Inflammatory macrophage treated with lipopolysaccharide for 4 hours (primary cell): ENCODE measurements at places on chromosomes 3 and 15.

GRCh38 chr15:39228889-39229288, 352.0 kb upstream of the THBS1 start:
- DNase-seq = no peak

DNA sequence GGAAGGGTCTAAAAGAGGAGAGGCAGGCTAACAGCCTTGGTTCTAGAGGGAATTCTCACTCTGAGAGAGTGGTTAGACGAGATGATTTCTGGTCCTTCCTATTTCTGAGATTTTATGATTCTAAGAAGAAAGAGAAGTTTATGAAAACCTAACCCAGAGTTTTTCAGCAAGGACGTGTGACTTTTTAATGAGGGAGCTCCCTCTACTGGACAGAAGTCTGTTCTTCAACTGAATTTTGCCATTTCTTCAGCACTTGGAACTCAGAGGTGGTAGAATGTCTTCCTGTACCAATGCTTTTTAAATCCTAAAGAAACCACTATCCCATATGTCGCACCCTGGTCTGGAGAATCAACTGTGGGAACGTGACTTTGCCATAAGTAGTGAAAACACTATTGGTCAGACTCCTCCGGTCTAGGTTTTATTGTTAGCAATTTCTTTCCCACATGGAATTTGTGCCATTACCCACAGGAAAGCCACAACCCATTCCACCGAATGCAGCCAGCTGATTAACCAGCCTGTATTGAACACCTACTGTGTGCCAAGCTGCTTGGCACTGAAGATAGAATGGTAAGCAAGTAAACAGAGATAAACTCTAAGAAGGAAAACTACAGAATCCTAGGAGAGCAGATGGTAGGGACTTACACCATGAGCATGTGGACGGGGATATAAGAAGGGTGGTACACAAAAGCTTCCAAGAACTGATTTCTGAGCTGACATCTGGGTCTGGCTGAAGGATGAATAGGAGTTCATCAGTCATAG, 199.5 kb upstream of the LMCD1 start:
- DNase-seq = peak; percentile 35

DNA sequence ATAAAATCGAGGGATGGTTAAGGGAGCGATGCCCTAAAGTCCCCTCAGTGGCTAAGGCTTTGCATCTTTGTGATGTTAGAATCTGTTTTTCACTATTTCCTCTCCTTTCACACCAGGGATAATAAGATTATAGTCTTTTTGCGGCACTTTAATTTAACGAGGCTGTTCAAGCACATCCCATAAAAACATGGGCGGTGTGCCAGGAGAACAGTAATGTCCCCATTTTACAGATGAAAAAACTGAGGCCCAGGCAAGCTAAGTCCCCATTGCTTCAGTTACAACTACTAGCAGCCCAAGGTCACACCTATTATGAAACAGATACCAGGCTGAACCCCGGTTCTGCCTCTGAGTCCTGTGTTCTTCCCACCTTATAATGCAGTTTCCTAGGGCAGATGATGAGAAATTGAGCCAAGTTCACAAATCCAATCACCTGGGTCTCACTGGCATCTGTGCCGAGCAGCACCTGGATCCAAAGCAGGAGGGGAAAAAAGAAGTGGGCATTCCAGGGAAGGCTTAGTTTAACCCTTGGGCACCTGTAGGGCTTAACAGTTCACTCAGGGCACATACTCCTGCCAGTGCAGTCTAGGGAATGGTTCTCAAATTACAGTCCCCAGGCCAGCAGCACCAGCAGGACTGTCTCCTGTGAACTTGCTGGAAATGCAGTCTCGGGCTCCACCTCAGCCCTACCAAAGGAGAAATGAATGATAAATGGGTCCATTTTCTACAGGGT, 169.3 kb downstream of the RAB11A start:
- DNase-seq = no peak

- DNase-seq = no peak
These were observed 59.8 kb upstream of the PRTG start for GRCh38 chr15:55802600-55803376.

GRCh38 chr15:45995800-45996199, 361.0 kb downstream of the SQOR start:
- no peak for DNase-seq
